ENCODE measurements at places on chromosomes 2 and 18.

- no peak for DNase-seq
These were observed 109.0 kb upstream of the CBLN2 start for GRCh38 chr18:72652990-72653593.

DNA sequence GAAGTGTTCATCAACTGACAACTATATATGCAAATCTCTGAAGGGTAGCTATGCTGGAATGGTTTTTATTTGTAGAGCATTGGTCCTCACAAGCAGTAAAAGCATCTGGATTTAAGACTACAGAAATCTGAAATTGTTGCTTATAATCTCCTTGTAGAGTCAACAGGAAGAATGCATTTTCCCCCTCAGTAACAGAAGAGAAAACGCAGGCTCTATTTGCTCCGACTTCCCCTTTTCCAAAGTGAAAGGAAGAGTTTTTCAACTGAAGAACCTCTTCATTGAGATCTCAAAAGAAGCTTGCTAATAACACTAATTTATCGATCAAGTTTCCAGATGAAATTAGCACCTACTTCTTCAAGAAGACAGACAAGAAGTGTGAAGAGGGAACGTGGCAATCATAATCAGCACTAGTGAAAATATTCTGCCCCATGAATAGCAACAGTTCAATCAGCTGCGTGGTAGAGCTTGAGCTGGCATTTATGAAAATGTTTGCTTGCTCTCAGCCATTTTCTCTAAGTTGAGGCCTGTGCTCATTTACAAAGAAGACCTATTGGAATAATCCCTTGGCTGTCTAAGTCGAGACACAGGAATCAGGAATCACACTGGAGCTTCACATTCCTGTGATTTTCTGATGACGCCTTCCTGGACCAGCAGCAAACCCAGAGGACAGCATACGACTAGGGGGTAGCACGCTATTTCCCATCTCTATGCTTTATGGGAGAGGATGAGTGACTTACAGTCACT lies 43.7 kb downstream of the TGIF1 start:
- DNase-seq = no peak

DNA sequence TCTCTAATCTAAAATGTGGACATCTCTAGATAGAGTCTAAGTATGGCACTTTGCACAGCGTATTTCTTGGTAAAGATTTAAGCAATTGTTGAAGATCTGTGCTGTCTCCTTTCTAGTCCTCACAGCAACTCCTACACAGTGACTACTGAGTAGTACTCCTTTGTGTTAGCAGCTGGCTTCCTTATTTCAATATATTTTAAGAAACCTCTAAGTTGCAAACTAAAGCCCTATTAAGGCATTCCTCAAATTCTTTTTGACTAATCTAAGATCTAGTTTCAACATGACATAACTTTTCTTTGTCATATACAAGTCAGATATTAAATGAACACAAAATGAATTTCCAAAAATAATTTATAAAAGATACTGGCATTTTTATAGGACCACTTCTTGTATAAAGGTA lies 121.8 kb upstream of the DNAJC10 start:
- DNase-seq = no peak

GRCh38 chr18:2223849-2224248 lies 347.5 kb downstream of the METTL4 start:
- DNase-seq = no peak

GRCh38 chr18:43661570-43661969 lies 384.3 kb upstream of the SYT4 start:
- DNase-seq = peak; percentile 26

GRCh38 chr2:175436076-175436475 lies 254.6 kb upstream of the ATP5MC3 start:
- no peak for DNase-seq

DNA sequence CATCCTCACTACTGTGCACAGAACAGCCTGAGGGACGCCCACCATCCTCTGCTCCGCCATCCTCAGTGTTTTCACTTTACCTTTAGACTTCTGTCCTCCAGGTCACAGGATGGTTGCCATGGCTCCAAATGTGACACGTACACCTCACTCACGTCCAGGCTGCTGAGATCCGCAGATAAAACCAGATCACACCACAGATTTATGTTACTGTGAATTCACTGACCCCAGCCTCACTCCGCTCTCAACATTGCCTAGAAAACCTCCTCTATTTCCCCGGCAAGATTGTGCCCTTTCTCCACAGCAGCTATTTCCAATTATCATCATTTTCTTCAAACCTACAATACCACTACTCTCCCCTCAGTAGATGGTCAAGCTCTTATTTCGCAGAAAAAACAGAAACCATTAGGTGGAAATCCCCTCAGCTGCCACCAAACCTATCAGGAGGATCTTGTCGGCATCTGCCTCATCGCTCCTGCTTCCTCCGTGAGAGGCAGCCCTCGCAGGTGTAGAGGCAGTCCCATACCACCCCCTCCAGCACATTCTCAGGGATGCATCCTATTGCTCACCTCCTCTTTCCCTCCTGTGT lies 49.8 kb upstream of the SLC1A4 start:
- no peak for DNase-seq

Data from skeletal muscle cell (primary cell).